Caki2 (cell line): ENCODE measurements at places on chromosomes 12 and 14. TPM values are rescaled to one million over a fixed set of nuclear protein-coding genes. Genes with fewer than 3 reads are reported as not detected.

- DNase-seq, result peak; percentile 47
Observed at GRCh38 chr12:41932470-41932991, 212.1 kb downstream of the GXYLT1 start.

DNA sequence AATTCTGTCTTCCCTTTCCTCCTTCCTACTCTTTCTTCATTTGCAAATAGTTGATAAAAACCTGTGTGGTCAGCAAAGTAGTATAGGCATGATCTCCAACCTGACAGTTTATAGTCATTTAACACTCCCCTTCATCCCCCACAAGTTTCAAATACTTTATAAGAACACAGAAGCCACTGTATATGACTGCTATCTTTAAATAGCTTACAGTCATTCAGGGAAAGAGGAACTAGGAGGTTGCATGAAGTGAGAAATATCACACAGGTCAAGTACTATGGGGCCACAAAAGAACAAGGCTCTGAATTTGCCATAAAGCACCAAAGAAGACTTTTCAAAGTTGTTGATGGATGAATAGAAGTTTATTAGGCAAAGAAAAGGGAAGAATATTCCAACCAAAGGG is 431.3 kb downstream of the NPAS3 start:
- no peak for DNase-seq

DNA sequence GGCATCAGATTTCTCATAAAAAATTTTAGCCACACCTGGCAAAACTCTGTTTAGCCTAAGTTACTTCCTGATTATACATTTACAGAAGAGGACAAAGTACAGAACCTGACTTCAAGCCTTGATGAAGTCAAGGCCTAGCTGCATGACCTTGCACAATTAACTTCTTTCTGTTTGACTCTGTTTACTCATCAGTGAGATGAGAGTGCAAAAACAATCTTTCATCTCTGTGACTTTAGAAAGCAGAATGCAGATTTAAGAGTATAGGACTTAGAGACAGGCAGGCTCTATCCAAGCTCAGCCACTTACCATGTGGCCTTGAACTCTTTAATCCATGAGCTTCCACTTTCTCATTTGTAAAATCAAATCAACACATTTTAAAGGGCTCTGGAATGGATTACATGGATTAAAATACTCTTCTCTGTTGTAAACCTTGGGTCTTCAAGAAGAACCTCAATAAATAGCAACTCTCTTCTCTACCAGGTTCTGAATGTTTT is 1178.9 kb downstream of the FLRT2 start:
- peak; percentile 34 for DNase-seq

DNA sequence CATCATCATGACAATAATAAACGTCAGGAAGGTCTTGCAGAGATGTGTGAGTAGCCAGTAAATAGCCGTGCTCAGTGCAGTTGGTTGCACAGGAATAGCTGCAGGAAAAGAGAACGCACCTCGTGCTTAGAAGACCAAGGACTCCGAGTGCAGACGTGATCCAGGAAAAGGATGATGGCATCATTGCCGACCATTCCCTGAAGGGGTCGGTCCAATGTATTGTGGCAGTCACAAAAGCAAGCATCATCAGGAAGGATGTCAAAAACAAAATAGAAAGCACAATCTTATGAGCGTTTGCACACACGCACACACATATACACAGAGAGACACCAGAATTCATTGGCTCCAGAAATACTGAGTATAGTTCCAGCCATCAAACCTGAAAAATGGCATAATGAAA is 12.8 kb downstream of the DUSP6 start:
- no peak for DNase-seq

- no peak for DNase-seq
Observed at GRCh38 chr12:83866477-83866876, 1046.1 kb downstream of the SLC6A15 start.

- DNase-seq, result no peak
Observed at GRCh38 chr14:72975770-72976169, 49.5 kb downstream of the DCAF4 start.

- DNase-seq, result no peak
Observed at GRCh38 chr12:19002216-19002615, 127.3 kb upstream of the PLEKHA5 start.

- no peak for DNase-seq
Observed at GRCh38 chr14:79680087-79680486, 531.2 kb downstream of the DIO2 start.

DNA sequence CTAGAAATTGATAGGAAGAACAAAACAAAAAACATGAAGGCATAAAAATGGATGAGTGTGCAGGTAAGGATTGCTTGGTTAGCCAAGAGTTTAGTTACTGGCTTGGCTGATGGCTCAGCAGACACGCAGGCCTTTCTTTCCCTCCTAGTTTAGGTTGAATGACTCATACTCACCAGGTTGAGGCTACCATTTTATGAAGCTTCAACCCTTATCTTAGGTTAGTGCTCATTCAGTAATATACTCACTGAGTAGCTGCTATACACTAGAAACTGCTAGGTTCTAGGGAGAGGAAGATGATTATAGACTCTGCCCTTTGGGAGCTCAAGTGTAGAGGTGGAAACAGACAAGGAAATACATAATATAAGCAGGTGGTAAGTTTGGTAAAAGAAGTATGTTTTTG is 6.0 kb downstream of the P3H3 start:
- DNase-seq, result peak; percentile 61

DNA sequence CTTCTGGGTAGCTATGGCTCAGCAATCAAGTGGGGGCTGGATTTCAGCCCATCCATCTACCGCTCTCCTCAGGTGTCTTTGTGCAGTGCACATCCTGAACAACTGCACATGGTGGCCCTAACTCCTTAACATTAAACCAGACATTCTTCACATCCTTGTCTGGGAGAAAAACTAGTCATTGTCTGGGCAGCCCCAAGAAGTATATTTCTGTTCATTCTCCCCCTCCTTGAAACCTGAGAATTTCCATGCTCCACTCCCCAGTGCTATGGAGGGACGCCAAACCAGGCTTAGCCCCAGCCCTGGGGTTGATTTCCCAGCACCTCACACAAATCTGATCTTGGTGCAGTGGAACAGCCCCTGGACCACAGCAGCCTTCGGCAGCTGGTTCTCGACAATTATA is 13.4 kb downstream of the MYL2 start:
- DNase-seq, result no peak

DNA sequence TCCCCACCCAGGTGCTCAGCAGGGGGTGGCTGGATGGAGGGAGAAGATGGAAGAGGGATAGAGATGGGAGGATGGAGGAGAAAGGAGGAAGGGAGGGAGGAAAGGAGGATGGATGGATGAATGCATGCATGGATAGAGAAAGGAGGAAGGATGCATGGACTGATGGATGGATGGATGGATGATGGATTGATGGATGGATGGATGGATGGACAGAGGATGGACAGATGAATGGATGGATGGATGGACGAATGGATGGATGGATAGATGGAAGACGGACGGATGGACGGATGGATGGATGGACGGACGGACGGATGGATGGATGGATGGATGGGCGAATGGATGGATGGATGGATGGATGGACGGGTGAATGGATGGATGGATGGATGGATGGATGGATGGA is 64.1 kb downstream of the NCOR2 start:
- DNase-seq, result no peak

GRCh38 chr14:92693998-92694795 is 54.2 kb downstream of the LGMN start:
- peak; percentile 41 for DNase-seq

GRCh38 chr12:24902511-24903328 is 46.2 kb downstream of the BCAT1 start:
- DNase-seq, result no peak

DNA sequence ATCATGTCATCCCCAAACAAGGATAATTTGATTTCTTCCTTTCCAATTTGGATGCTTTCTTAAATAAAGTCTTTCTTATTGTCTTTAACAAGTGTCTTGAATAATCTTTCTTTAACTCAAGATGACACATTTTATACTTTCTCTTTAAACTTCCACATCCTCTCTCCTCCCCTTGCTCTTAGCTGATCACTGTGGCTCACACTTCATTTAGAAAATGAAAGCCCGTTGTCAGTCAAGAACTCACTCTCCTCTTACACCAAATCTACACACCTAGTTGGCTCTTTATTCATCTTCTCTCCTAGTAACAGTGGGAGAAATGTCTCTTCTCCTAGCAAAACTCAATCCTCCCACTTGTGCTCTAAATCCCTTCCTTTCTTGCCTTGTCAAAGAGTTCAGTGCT is 10.4 kb upstream of the RMST start:
- no peak for DNase-seq

DNA sequence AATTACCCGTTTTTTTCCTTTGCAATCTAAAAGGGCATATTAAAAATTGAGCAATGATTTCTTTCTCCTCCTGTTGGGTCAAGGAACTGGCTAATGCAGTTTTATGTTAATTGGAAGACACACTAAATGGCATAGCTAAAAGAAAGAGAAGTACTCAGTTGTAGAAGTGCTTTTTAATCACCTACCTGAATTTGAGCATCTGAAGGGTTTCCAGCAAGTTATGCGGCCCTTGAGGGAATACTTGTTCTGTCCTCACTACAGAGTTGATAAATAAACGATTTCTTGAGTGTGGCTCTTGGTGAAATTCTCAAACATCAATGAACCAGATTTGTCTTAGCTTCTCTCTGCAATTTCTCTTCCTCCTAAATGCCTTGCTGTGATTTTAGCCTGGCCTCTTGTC is 184.1 kb upstream of the RPH3A start:
- no peak for DNase-seq

DNA sequence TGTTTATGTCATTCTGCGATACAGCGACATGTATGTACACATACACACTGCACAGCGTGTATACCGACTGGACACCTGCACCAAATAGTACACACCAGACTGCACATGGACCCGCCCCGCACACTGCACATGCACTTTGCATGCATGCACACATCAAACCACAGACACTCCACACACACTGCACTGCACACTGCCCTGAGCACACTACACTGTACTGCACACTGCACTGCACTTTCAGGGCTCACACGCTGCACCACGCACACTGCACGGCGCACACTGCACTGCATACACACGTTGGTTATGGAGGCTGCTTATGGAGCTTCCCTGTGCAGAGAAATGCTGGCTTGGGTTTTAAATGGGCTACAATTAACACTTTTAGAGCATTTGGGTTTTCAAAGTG is 1.6 kb downstream of the PAPLN start:
- DNase-seq, result no peak

DNA sequence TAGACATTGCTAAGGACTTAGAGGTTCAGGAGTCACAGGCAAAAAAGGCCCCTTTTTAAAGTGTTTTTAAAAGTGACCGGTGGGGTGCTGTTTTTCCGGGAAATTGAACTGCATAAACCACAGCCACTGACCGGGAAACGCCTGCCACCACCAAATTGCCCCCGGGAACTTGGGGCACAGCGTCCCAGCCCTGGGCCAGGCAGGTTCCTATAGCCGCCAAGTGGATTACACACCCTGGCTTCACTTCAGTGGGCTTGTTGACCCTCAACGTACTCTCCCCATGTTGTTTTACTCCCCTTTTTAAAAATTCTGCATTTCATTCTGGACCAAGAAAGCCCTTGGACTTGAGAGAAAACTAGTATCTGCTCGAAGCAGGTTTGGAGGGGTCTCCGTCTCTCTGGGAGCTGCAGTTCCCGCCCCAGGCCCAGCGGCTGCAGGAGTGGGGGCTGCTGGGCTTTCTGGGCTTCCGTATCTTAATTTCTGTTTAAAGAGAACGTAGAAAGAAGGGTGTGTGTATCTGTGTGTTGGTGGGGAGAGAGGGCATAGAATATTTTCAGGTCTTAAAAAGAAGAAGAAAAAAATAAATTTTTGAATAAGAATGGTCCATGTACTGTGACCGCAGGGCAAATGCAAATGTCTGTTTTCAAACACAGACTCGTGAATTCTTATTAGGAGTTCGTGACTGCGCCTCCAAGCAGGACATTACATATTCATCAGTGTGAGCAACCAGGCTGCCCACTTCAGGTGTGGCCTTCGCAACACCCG is 82.9 kb downstream of the PAPOLA start:
- no peak for DNase-seq

- DNase-seq, result no peak
Observed at GRCh38 chr14:57319636-57320192, 50.9 kb downstream of the AP5M1 start.

DNA sequence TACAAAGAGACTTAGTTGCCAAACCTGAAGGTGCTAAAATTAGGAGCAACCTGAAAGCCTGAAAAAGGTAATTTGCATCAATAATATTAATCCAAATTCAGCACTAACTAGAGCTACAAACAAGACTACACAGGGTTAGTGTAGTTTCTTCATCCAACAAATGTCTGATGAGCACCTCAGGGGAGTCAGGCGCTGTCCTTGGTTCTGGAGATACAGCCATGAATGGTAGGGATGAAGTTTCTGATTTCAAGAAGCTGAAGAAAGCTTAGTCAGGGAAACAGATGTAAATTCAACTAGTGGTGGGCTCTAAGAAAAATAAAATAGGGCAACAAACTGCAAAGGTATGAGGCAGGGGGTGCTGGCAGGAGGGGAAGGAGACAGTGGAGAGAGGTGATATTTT is 266.3 kb downstream of the GLT1D1 start:
- DNase-seq, result peak; percentile 6

GRCh38 chr12:124658302-124658701 is 90.9 kb upstream of the NCOR2 start:
- DNase-seq, result no peak

GRCh38 chr12:5187136-5187535 is 143.5 kb downstream of the KCNA5 start:
- DNase-seq, result no peak

DNA sequence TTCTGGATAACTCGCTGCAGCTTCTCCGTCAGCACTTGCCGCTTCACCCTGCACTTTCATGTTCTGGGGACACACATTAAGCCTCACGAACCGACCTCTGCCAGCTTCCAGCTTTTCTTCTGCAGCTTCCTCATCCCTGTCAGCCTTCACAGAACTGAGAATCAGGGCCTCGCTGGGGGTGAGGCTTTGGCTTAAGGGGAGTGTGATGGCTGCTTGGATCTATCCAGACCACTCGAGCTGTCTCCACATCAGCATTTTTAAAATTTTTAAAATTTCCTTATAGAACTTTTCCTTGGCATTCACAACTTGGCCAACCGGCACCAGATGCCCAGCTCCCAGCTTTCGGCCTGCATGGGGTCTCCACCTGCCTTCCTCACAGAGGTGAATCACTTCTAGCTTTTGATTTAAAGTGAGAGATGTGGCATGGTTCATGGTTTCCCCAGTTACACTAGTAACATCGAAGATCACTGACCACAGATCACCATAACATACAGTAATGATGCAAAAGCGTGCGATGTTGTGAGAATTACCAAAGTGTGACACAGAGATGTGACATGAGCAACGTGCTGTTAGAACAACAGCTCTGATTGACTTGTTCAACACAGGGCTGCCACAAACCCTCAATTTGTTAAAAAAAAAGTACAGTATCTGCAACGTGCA is 139.1 kb upstream of the C14orf180 start:
- DNase-seq, result no peak

- DNase-seq, result no peak
Observed at GRCh38 chr12:15209782-15210181, 11.4 kb downstream of the RERG start.

ADCY6 gene
- 65.4 and 76.6 TPM in 2 replicates for total RNA-seq

KCNK13 gene
- total RNA-seq, result 0.95 TPM in 1 of 2 replicates, not detected in the other

KRT2 gene
- total RNA-seq, result 2.4 TPM in 1 of 2 replicates, not detected in the other

ADAMTS20 gene
- not detected in 2 replicates for total RNA-seq

KLRC4 gene
- total RNA-seq, result not detected in 2 replicates

SMIM41 gene
- total RNA-seq, result not detected in 2 replicates

SETD3 gene
- total RNA-seq, result 27.9 and 38.1 TPM in 2 replicates

GDF3 gene
- not detected in 2 replicates for total RNA-seq

PAPLN gene
- 11.6 and 21.2 TPM in 2 replicates for total RNA-seq

CRIP2 gene
- 181 and 245 TPM in 2 replicates for total RNA-seq

POTEM gene
- total RNA-seq, result not detected in 2 replicates

AKAP5 gene
- 0.87 and 1.3 TPM in 2 replicates for total RNA-seq

USP44 gene
- total RNA-seq, result not detected in 2 replicates
